ENCODE measurements at places on chromosomes 6 and 20. TPM values are rescaled to one million over a fixed set of nuclear protein-coding genes. Genes with fewer than 3 reads are reported as not detected.

DNA sequence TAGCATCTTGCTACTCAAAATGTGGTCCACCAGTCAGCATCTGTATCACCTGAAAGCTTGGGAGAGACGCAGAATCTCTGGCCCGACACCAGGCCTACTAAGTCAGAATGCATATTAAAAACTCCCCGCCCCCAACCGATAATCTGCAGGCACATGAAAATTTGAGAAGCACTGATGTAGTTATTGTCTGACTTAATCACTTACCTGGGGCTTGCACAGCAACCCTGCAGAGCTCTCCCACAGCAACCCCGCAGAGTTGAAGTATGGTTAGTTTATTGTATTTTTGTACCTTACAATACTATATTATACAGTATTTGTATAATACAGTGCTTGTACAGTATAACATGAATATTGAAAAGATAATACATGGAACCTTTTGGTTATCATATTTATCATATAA lies 53.7 kb downstream of the KLHL31 start:
- DNase-seq: no peak

DNA sequence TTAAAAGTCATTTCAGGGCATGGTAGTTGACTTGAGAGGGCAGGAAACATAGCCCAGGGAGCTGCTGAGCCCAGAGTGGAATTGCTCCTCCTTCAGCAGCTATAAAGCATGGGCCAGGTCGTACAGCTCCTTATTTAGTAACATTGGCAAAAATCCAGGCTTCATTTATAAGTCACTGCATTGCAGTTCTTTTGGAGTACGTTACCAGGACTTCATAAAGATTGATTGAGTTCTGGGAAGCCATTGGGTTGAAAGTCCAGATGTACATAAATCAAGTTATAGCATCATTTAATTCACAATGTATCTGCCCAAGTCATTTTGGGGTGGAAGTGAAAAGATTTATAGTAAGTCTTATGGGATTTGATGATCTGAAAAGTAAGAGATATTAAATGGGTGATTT lies 53.0 kb upstream of the ANKEF1 start:
- no peak for DNase-seq

GRCh38 chr6:152189736-152190135 lies 382.3 kb downstream of the ESR1 start:
- no peak for DNase-seq

DNA sequence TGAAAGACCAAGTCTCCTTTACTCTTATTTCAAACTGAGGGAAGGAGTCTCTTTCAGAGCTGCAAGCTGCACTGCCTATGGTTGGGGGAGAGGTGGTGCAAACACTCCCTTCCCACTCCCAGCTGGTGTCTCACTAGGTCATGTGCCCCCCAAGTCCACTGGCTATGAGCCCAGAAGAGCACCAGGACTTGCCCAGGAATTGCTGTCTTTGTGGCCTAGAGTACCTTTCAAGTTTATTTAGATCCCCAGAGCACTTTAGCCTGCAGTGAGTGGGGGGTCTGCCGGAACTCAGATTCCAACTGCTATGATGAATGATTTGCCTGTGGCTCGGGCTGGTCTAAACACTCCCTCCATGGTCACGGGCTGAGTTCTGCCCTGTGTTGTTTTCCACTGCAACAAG lies 192.6 kb upstream of the CITED2 start:
- DNase-seq: no peak

SH3BGRL2 gene
- 38.7 TPM for total RNA-seq

SLC52A3 gene
- total RNA-seq: 0.05 TPM

DNA sequence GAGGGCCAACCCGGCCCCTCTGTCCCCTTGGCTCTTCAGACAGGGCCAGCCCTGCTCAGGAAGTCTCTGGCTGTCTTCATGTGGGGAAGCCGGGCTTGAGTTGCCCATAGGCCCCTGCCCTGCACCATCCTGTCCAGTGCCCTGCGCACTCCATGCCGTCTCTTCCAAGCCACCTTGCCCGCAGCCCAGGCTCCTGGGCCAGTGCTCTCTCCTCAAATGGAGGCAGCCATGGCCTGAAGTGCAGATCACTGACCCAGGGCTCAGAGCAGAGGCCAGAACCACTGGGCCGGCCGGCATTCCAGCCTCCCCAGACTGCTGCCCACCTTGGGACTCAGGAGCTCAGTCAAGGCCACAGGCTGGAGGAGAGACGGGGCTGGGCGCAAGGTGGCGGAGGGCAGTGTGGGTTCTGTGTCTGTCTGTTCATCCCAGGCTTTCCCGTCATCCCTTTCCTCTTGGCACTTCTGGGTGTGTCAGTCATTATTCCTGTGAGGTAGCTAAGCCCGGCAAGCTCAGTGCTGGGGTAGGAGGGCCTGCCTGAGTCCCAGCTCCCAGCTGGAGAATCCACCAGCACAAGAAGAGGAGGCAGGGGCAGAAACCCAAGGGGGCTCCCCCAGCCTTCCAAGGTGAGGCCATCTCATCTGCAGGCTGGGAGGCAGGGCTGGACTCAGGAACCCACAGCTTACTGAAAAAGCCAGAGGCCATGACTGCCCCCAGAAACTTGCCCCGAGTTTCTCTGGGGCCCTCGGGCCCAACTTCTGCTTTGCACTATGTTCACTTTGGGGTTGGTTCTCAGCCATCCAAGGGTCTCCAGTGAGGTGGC lies 22.4 kb downstream of the SDCBP2 start:
- DNase-seq: no peak

CRISP2 gene
- not detected for total RNA-seq

MRPS26 gene
- 32.2 TPM for total RNA-seq

- no peak for DNase-seq
Observed at GRCh38 chr20:14069796-14070195, 74.5 kb downstream of the MACROD2 start.

GRCh38 chr6:161622779-161623178 lies 348.9 kb upstream of the AGPAT4 start:
- DNase-seq: no peak

- no peak for DNase-seq
Observed at GRCh38 chr6:85537055-85537494, 56.6 kb downstream of the SNX14 start.

DNA sequence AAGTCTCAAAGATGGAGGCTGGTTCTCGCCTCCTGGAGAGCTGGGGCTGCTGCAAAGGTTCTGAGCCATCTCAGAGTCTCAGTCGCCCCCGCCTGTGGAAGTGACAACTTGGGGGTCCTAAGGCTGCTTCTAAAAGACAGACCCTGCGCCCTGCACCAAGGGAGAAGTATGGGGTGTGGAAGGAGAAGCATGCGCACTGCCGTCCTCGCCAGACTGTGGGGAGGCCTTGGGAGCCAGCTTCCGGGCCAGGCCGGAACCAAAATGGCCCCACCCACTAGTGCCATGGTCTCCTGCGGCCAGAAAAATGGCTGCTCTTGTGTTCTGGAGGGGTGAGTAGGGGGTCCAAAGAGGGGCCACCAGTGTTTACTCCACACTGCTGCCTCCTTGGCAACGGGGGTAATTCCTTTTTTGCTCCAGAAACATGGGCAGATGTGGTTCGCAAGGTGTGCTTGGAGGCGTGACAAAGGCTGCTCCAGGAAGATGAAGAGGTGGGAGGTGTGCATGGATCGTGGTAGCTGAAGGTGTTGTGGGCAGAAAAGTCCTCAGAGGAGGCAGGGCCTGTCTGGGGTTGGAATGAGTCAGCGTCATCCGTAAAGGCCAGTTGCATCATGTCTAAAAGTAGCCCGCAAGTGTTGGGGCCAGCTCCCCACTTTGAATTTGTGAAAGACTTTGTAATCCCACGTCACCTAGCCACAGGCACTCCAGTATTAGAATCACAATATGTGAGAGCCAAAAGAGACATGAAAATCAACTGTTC lies 329.8 kb upstream of the SOX4 start:
- DNase-seq: no peak

DNA sequence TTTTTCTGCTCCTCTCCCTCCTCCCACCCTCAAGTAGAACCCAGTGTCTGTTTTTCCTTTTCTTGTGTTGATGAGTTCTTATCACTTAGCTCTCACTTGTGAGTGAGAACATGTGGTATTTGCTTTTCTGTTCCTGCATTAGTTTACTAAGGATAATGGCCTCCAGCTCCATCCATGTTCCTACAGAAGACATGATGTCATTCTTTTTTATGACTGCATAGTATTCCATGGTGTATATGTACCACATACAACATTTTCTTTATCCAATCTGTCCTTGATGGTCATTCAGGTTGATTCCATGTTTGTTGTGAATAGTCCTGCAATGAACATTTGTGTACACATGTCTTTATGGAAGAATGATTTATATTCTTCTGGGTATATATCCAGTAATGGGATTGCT lies 81.0 kb downstream of the TOX2 start:
- DNase-seq: no peak
